Renal pelvis (tissue), 12 donors: ENCODE measurements at places on chromosomes 12 and 14.

DNA sequence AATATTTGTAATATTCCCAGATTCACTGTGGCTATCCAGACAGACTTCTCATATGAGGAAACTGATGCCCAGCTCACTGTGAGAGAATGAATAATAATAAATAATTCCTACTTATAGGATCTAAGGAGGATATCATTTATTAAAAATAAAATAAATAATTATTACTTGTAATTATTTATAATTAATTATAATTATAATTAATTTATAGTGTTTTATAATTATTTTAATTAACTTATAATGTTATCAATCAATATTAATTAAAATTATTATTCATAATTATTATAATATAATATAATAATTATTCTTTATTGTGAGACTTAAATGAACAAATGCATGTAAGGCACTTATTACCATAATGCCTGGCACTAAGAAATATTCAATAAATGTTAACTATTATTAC lies 192.8 kb downstream of the GALC start:
- DNase-seq: no peak

DNA sequence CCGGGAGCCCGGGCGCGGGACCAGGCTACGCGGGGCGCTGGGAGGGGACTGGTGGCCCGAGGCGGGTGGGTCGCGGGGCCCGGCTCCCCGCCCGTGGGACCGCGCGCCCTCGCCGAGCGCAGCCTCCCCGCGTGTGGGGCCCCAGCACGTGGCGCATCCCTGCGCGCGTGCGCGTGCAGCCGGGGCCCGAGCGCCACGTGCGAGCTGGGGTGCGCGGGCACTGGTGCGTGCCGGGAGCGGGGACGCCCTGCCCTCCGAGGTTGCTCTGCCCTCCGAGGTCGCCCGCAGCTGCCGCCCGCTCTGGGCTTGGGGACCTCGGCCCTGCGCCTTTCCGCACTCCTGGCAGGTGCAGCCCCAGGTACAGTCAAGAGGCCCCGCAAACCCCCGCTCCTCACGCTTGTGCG lies 365 bp upstream of the CCDC88C start:
- no peak for DNase-seq

GRCh38 chr12:14562279-14562678 lies 5.4 kb downstream of the PLBD1 start:
- no peak for DNase-seq

- DNase-seq: peak; percentile 36
These were observed 638.6 kb downstream of the BCL11B start for GRCh38 chr14:98633380-98633779.
